Fibroblast of skin of scalp (primary cell): ENCODE measurements at places on chromosomes 1 and 21.

GRCh38 chr1:3236955-3237354 lies 168.0 kb downstream of the PRDM16 start:
- no peak for DNase-seq

- no peak for DNase-seq
Observed at GRCh38 chr1:76620371-76620770, 246.9 kb upstream of the ST6GALNAC5 start.

DNA sequence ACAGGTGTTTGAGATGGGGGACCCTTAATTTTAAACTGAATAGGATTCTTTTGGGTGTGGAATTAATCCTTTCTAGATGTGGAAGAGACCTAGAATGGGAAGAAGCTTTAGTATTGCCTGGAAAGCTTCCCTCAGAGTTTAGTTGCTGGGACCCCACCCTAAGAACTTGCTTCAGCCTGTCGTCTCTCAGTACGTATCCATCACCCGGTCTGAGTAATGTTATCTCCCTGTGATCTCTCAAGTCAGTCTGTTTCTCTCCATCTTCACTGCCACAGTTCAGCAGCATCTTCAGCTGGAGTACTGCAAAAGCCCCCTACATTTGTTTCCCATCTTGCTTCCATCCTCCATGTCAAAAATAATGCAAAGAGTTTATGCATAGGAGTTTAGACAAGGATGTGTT lies 28.9 kb downstream of the CNST start:
- DNase-seq, result no peak

- no peak for DNase-seq
Observed at GRCh38 chr21:25094695-25095094, 512.6 kb downstream of the MRPL39 start.

DNA sequence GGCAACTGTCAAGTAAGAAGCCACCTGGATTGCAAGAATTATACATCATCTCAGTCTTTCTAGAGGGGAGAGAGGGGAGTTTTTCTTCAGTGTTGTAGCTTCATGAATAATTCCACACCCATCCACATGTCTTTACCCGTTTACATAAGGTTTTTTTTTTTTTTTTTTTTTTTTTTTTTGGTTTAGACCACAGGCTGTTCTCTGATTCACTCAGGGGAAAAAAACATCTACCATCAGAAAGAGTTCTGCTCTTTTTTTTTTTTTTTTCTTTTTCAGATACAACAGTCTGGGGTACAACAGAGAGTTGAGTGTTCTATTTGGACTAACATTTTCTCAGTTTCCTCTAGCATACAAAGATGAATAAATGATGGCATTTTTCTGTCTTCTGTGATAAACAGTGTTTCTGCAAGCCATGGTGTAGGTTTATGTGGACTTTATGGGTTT lies 4.9 kb upstream of the KIF14 start:
- DNase-seq, result peak; percentile 23

- DNase-seq, result no peak
Observed at GRCh38 chr21:35965699-35966098, 94.6 kb downstream of the SETD4 start.

GRCh38 chr1:163361123-163361934 lies 39.6 kb downstream of the NUF2 start:
- DNase-seq, result no peak

DNA sequence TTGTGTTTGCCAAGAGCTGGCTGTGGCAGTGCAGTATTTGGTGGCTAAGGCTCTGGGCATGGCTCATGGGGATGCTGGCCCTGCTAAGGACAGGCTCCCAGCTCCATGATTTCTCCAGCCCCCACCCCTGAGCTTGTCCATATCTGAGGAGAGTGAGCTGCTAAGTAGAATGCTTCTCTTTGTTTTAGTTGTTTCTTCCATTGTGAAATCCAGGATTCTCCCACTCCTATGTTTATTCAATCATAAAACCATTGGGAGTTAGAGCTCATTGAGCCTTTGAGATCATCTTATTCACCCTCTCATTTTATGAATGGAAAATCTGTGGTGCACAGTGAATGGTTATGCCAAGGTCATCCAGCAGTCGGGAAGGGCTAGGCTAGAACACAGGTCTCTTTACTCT lies 188.8 kb downstream of the TNR start:
- DNase-seq, result no peak

DNA sequence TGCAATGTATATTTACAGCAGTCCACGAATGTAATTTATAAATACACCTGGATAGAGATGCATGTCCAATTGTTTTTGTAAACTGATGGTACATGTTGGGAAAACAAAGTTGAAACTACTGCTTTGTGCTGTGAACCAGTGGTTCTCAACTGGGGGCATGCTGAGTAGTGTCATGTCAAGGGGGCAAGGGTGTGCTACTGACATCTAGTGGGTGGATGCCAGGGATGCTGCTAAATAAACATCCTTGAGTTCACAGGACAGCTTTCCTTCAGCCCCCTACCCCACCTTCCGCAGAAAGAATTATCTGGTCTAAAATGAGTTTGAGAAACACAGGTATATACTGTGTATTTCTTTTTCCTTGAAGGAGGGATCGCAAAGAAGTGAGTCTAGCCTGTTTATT lies 95.9 kb downstream of the RASAL2 start:
- peak; percentile 44 for DNase-seq

DNA sequence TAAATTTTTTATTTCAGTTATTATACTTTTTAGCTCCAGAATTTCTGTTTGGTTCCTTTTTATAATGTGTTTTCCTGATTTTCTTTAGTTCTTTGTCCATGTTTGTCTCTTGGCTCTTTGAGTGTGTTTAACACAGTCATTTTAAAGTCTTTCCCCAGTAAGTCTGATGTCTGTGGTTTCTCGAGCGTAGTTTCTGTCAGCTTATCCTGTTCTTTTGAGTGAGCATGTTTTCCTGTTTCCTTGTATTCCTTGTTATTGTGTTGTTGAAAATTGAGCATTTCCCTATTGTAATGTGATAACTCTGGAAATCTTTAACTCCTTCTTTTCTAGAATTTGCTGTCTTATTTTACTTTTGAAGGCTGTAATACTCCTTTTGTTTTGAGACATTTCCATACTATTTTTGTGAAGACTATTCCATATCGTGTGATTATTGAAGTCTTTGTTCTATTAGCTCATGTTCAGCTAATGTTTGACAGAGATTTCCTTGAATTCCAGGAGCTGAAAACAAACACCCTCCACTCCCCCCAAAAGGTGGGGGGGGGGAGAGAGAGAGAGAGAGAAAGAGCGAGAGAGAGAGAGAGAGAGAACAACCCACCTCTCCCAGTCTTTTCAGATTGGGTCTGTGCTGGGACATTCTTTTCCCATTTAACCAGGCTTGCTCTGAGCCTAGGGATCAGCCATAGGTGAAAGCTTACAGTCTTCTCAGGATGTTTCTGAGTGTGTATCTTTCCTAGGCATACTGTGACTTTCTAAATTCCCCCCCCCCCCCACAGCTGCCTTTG lies 38.3 kb downstream of the SDCCAG8 start:
- no peak for DNase-seq
